ENCODE measurements at places on chromosomes 3 and 15.

DNA sequence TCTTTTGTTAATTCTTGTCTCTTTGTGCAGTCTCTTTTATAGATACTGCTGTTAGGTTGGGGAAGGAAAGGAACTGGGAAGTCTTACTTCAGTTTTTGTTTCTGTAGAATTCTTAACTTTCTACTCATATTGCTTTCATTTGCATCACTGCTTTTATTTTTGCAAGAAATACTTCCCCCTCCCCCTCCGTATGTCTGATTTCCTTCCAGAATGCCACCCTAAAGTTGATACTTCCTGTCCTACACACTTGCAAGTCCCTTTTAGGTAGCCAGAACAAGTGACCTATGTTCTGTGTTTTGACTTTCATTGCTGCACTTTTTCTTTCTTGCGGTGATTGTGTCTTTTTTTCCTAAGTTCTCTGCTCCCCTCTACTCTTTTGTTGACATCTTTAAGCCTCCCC is 477.4 kb downstream of the RSL24D1 start:
- no peak for DNase-seq

DNA sequence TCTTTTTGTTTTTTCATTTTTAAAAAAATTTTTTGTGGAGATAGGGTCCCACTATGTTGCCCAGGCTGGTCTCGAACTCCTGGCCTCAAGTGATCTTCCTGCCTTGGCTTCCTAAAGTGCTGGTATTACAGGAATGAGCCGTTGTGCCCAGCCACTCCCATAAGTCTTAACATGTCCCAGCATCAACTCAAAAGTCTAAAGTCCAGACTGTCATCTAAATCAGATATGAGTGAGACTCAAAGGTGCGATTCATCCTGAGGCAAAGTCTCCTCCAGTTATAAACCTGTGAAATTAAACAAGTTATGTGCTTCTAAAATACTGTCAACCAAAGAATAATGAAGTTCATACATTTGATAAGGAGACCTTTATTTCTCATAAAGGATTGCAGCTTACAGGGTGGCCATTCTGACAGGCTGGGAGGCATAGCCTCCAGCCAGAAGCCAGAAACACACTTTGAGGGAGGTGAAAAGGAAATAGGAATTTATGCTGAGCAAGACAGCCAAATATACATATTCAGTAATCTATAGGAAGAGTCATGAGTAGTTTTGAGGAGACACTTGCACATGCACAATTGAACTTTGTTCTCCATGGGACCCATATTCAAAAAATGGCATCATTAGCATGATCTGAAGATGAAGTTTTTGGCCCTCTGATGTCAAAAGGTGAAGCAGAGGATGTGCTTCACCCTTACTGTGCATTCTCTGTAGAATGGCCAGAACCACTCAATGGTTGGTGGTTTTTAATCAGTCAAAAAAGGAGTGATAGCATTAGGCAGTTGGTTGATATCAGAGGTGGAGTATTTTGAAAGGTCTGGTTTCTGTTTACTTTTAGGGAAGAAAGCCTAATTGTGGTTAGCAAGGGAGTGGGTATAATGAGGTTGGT is 11.0 kb upstream of the ZNF662 start:
- DNase-seq, result no peak

- no peak for DNase-seq
These were observed 13.9 kb upstream of the DPPA4 start for GRCh38 chr3:109351231-109351630.

- DNase-seq, result no peak
These were observed 157.2 kb upstream of the TPRG1 start for GRCh38 chr3:189014526-189014925.

DNA sequence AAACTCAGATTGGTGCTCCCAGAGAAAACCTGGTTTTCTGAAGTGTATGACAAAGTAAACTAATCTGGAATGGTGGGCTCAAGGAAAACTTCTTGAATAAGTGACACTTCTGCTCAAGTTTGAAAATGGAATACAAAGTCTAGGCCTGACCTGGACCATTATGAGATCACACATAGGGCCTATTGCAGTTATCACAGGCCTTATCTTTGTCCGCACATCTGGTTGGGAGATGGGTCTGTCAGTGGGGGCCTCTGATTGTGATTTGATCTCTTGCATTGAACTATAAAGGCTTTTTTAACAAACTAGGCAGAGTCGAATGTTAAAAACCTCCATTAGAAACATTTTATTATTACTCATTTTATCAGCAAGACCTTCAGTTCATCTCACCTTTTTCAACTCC is 405.6 kb downstream of the PTPRG start:
- no peak for DNase-seq

DNA sequence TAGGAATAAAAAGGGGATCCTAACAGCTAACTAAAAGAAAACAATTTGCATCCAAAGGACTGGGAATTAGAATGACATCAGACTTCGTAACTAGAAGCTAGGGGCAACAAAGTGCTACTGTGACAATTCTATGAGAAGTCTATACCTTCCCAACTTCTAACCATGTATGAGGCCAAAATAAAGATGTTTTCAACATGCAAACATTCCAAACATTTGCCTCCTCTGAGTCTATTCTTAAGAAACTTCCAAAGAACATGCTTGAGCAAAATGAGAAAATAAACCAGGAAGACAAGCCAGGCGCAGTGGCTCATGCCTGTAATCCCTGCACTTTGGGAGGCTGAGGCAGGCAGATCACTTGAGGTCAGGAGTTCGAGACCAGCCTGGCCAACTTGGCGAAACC is 13.1 kb upstream of the RNF7 start:
- no peak for DNase-seq

GRCh38 chr15:40823572-40824343 is 4.8 kb downstream of the PPP1R14D start:
- DNase-seq, result no peak

DNA sequence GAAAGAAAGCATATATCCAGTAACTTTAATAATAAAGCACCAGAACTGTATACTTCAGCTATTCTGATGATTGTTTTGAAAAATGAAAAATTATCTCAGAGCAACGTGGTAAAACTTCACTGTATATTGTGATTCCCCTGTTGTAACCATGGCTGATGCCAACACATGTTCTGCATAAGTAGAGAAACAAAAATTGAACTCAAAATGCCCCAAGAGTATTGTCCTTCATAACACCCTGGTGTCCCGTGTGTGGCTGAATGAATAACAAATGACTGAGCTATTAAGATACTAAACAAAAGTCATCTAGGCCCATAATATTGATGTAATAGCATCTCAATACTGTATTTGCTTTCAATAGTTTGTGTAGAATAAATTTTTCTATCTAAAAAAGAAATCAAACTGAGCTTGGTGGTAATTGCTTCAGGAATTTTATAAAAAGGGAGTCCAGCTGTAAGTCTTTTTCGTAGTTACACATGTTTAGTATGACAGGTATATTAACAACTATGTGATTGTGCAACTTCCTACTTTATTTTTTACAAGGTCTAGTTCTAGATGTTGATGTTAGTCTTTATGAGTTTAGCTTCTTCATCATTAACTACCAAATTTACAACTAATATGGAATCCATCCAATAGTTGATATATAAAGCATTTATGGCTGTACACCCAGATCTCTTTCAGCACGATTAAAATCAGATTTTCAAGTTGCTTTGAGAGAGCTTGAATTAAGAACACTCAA is 623.8 kb upstream of the AGTR1 start:
- DNase-seq, result no peak

DNA sequence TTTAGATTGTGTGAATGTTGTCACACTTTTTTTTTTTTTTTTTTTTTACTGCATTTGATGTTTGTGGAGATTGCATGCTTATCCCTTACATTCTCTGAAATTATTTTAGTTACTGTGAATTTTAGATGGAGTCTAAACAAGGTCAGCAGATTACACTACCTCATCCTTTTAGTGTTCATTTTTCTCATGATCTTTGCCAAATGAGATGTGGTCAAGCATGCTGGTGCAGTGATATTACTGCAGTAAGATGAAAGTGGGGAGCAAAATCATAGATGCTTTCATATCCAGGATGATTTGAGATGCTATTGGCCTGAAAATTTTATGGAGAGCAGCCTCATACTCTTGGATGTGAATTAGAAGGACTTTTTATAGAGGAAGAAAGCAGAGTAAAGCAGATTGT is 45.8 kb downstream of the SLC25A26 start:
- DNase-seq, result no peak

DNA sequence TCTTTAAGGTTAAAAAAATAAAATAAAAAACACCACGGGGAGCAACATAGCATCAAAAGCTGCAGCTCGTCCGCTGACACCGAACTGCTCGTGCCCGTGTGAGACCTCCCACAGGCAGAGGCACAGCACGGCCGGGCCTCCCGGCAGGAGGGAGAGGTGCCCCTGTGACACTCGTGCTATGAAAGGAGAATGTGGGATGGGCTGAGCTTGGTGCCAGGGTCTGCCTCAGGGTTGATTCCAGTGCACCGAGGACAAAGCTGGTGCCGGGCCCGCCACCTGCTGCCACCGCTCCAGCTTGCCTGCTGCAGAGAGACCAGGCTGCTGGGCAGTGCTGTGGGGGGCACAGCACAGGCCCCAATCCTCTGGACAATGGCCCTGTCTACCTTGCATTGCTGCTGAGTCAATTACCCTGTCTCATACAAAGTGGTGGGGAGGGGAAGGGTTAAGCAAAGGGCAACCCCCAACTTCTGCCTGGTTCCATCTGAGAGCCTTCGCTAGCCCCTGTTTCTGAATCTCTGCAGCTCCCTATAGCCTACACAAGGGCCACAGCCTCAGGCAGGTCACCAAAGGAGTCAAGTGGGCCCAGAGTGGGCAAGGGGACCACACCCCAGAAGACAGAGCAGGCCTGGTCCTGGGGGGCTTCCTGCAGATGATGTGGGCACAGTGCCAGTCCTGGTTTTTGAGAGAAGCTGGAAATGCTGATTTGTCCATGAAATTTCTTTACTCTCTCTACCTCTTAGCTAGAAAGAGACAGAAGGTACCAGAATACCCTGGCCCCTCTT is 74.0 kb upstream of the SNRPA1 start:
- DNase-seq, result no peak
